Activated CD8-positive, alpha-beta memory T cell treated with anti-CD3 and anti-CD28 coated beads for 1 hour (primary cell): ENCODE measurements at places on chromosomes 5 and 9.

DNA sequence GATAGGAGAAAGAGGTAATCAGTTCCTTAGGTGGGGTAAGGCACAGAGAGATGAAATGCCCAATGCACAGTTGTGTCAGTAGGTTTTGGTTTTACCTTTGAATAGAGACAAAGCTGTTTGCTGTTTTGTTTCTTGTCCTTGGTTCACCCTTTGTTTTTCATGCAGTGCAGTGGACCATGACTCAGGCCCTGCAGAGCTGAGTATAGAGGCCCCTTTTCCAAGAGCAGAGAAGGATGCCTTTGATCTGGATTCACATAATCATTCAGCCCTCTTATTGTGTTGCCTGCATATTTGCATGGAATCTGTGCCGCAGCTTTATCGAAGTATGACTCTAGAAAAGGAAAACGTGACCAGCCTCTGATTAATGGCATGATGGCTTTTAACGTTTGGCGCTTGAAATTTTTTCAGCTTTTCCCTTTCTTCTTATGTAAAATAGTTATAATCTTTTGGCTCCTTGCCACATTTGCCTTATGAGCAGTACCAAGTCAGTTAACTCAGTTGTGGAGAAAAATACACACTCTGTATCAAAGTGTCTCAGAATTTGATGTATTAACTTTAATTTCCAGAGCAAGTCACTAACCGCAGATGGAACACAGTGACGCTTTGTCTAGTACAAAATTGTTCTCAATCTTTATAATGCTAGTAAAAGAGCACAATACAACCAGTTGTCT lies 197.6 kb downstream of the KDM4C start:
- no peak for DNase-seq

DNA sequence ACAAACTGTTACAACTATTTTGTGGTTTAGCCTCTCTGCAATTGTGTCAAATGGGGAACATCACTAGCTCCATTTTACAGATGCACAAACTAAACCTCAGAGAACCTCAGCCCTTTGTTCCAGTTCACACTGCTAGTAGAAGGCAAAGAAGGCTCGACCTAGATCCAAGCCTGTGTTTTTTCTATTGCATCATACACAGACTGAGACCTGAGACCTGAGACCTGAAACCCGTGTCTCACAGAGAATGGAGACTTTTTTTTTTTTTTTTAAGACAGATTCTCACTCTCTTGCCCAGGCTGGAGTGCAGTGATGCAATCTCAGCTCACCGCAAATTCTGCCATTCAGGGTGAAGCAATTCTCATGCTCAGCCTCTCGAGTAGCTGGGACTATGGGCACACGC lies 120.8 kb downstream of the GALNT10 start:
- DNase-seq: no peak

DNA sequence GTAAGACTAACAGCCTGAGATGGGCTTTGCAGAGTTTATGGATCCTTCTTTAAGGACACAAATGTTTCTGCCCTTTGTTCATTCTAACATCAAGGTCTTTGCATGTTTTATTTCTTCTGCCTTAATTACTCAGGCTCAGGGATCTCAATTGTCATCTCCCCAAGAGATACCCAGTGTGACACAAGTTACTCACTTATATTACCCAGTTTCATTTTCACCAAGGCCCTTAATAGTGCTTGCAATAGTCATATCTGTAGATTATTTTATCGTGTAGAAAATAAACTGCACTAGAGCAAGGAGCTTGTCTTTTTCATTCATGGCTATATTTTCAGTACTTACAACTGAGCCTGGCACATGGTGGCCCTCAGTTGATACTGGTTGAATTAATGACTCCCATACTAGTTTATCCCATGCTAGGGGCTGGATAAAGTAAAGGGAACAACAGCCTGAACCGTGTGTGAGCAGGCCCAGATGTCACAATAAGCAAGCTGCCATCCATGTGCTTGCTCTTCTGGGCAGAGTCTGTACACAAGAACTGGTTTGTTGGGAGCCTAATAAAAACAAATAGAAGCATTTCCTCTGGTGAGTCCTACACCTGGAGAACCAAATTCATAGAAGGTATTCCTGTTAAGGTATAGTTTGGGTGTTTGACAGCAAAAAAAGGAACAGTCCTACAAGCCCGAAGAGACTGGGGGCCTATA lies 112.5 kb upstream of the CD180 start:
- no peak for DNase-seq

DNA sequence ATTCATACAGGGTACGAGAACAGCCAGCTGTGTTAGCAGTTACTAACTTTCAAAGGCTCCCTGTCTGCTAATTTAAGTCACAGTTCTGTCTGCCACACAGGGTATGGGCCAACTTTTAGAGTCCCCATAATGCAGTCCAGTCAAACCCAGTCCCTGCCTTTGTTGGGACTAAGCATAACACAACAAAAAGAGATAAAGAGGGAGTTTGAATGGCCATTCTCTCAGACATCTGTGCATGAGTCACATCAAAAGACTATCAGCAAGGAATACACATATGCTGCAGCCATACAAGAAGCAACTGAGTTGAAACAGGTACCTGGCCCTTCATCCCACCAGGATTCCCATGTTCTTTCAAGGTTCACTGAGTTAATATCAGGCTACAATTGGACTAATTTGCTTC lies 744.5 kb upstream of the C9orf72 start:
- DNase-seq: no peak

DNA sequence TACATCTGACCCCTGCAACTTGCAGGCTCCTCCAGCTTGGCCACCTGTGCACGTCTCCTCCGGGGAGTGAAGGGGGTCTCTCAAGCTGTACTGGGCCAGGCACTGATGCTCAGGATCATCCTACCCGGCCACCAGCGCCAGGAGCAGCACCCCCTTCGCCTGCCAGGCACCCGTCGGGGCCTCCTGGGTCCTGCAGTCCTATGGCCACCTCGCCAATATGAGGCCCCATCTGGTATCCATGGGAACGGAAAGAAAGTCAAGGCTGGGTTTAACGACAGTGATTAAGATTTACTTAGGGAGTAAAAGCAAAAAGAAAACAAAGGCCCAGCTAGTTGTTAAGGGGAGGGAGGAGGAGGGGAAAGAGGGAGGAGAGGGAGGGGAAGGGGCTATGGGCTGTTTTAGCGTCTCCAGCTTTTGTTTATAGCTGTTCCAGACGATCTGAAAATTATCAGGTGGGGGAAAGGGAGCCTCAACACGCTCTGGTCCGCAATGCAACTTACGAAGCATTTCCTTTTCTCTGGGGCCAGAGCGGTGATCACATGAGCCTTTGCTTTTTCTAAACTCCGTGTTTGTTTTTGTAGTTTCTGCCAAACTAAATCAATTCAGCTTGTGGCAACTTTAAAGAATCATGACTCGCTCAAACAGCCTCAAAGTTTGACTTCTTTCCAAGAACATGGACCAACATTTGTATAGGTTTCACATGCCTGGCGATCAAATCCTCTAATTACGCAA lies 132.4 kb downstream of the ROR2 start:
- DNase-seq: no peak

DNA sequence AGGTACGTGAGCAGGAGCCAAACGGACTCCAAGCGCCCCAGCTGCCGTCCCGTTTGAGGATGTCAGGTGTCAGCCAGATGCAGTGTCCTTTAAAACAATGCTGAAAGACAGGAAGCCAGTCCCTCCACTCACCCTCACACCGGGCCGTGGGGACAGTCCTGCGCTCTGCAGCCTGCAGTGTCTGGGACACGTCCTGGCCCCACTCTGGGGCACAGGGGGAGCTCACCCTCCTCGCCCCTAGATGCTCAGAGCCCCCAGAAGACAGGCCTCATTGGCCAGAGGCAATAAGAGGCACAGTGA lies 79.7 kb downstream of the ZNF354C start:
- no peak for DNase-seq

GRCh38 chr5:68730979-68731654 lies 362.7 kb upstream of the SLC30A5 start:
- DNase-seq: no peak
